ENCODE measurements at places on chromosomes 12 and 14.

DNA sequence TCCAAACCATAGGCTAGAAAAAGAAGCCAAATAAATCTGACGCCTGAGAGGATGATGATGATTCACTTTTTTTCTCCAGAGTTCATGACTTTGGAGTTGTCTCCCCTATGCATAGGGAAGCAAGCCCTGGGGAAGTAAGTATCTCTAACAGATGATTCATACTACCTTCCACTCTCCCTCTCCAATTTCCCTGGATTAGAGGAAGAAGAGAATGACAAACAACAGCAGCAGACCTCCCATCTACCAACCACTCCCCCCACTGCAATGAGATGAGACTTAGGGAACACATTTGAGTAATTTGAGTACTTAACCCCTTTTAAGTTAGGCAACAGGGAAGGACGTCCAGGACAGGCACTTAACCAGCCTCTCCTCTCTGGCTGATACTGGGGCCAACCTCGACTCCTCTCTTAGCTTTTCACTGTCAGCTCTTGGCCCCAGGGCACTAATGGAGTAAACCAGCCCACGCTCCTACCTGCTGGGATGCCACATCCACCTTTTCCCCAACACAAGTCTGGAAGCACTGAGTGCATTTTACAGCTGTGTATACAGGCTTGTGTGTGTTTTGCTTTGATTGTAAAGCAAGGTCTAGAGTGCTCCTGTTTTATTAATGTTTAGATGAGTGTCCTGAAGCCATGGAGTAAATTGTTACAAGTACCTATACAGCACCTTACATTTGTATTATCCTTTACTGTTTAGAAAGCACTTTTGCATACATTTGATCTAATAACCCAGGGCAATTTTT is 180.7 kb downstream of the PHLDA1 start:
- ATAC-seq, result no peak

- no peak for ATAC-seq
Measured at GRCh38 chr12:68368327-68368726, 36.2 kb upstream of the MDM1 start.

DNA sequence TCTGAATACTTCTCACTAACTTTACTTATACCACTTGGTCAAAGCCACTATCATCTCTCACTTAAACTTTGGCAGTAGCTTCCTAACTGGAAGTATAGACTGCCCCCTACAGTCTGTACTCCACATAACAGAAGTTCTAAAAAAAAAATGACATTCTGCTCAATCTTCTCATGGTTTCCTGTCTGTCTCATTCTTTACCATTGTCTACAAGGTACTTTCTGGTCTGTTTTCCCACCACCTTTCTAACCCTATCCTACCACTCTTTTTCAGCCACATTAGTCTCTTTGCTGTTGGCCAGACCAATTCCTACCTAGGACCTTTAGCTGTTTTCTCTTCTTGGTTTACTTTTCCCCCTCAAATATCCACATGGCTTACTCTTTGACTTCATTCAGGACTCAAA is 14.7 kb downstream of the CPSF6 start:
- ATAC-seq, result peak; percentile 60

GRCh38 chr12:98532687-98533304 is 17.4 kb downstream of the TMPO start:
- ATAC-seq, result no peak
